ENCODE measurements at places on chromosomes 3 and 15.

DNA sequence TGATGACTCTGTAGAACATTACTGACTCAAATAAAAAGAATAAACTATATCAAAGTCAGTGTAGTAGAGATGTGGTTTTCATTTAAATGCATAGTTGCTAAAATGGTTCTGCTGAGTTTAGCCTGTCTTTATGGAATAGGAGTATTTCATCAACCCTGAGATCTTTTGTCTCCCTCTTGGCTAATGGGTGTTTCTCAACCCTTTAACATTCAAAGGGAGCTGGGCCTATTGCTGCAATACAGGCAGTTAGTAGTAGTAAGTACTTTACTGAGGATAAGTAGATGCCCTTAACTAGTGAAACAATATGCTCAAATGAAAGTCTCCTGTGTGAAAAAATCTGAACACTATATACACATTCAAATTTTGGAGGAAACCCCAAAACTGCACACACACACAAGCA is 184.7 kb upstream of the TTC14 start:
- no peak for DNase-seq

GRCh38 chr15:35725353-35725752 is 179.4 kb upstream of the DPH6 start:
- no peak for DNase-seq

- peak; percentile 88 for DNase-seq
Observed at GRCh38 chr3:69080233-69080920, at the start of gene UBA3. Gene UBA3 (minus strand): TSS chr3:69080365. CDS start chr3:69080353, 12 bp downstream.

GRCh38 chr3:88412346-88412745 is 262.6 kb downstream of the C3orf38 start:
- no peak for DNase-seq

- no peak for DNase-seq
Observed at GRCh38 chr3:136008732-136009470, 43.4 kb downstream of the PPP2R3A start.

DNA sequence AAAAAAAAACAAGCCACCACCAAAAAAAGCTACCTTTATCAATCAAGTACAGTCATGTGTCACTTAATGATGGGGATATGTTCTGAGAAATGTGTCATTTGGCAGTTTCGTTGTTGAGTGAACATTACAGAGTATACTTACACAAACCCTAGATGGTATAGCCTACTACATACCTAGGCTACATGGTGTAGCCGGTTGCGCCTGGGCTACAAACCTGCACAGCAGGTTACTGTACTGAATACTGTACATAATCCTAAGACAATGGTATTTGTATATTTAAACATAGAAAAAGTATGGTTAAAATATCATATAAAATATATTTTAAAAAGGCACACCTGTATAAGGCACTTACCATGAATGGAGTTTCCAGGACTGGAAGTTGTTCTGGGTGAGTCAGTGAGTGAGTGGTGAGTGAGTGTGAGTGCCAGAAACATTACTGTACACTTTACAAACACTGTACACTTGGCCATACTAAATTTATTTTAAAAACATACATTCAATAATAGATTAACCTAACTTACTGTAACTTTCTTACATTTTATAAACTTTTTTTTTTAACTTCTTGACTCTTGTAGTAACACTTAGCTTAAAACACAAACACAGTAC is 25.9 kb upstream of the JMJD7 start:
- no peak for DNase-seq

- no peak for DNase-seq
Observed at GRCh38 chr3:52670621-52671521, 14.8 kb downstream of the PBRM1 start.

- no peak for DNase-seq
Observed at GRCh38 chr3:81302045-81302444, 459.4 kb downstream of the GBE1 start.

DNA sequence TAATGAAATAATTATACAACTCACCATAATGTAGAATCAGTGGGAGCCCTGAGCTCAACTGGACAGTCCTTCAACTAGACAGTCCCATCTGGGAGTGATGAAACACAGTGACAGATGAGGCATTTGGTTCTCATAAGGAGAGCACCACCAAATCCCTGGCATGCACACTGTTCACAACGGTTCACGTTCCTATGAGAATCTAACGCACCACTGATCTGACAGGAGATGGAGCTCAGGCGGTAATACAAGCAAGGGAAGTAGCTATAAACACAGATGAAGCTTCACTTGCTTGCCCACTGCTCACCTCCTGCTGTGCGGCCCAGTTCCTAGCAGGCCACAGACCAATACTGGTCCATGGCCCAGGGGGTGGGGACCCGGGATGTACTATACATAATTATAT is 17.0 kb downstream of the PRKAR2A start:
- DNase-seq = no peak

DNA sequence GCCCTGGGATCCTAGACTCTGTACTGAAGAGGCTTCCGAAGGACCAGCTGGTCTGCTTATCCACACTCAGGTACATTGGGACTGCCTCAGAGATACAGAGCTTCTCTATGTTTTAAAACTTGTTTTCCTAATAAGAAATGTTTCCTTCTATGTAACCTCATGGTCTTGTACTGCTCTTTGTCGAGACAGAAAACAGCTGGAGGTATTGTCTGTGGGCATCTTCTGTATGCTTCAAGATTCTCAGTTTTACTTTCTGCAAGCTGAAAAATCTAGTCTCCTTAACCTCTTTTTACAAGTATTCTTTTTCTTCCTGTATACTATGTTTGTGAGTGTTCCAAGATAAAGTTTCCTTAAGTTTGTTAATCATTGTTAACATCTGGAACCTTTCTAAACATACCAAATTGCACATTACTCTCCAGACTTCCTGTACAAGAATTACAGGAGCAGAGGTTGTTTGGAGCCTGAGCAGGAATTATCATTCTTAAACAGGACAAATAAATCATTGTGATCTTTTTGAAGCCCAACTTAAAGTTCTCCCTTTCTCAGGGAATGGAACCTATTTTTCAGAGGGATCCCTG is 358.3 kb upstream of the CFAP20DC start:
- DNase-seq = no peak

Measured in stimulated activated CD8-positive, alpha-beta memory T cell treated with anti-CD3 and anti-CD28 coated beads, Interleukin-2, amount 100 ng/mL, for 1 hour (primary cell).